ENCODE measurements at places on chromosomes 12 and 14.

GRCh38 chr14:61836807-61837206, 74.6 kb downstream of the SNAPC1 start:
- DNase-seq, result no peak

DNA sequence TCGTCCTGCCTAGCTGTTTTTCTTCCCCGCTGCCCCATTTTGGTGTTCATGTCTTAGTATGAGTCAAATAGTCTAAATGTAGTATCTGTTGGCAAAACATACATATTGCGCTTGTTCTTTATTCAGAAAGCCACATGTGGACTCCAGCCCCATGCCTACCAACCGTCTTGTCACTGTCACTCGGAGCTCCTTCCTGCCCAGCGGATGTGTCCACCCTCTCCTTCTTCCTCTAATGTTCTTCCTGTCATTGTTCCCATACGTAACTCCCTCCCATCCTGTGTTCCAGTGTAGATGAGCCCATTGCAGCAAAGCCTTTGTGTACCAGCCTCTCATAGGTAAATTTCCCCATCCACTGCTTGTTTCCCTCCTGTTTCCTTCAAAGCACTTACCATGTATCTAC, 120.5 kb downstream of the TMX1 start:
- no peak for DNase-seq

- DNase-seq, result no peak
These were observed 4.0 kb upstream of the ERP27 start for GRCh38 chr12:14942196-14942931.

- no peak for DNase-seq
These were observed 1.3 kb downstream of the POMT2 start for GRCh38 chr14:77319422-77319821.

GRCh38 chr14:99996951-99997571, 68.2 kb upstream of the EVL start:
- no peak for DNase-seq

DNA sequence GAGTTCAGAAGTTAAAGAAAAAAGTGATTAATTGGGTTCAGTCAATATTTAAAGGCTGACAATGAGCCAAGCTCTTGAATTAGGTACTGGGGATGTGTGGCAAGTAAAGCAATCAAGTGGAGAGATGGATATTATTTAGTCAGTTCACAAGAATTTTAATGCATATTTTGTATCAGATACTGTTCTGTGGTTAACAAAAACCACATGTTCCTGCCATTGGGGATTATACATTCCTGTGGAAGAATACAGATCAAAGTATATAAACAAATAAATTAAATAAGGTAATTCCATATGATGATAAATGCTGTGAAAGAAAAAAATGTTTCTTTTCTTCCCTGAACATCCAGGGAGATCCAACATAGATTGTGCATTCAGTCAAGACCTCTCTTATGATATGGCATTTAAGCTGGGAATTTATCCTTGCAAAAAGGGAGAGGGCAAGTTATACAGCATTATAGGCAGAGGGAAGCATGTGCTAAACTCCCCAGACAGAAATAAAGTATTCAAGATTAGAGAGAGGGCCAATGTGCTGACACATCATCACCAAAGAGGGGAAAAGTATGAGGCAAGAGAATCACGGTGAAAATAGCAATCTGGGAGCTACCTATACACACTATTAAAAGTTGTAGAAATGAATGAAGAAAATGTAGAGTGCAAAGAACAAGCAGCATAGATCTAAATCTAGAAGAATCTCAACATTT, 17.6 kb upstream of the A2M start:
- DNase-seq, result no peak

Data from AG20443 (cell line).